Frontal cortex (tissue), 4 donors: ENCODE measurements at places on chromosomes 2 and 18. TPM values are rescaled to one million over a fixed set of nuclear protein-coding genes. Genes with fewer than 3 reads are reported as not detected.
A peak's percentile ranks its signal among the peaks of the same experiment; 100 is the strongest.

DNA sequence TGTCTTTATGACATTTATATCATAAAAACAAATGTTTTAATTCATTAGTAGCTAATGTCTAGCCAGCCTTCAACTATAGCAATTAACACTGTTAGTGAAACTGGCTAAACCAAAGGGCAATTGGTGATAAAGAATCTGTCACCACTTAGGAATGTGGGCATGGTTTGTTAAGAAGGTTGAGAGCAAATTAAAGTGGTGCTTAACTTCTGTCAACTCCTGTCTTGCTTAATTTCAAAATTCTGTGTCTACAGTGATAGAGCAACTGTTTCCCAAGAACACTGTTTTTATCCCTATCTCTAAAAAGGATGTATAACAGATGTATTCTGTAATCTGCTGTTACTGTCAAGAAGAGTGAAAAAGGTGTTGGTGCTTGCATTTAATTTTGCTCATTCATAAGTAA is 36.5 kb downstream of the CFAP36 start:
- no peak for DNase-seq

GRCh38 chr18:8296886-8297616 is 312.2 kb upstream of the RAB12 start:
- DNase-seq, result no peak

HRH4 gene
- total RNA-seq, result not detected

FSIP2 gene
- 2.0 TPM for total RNA-seq

IL1R1 gene
- 0.41 TPM for total RNA-seq

UBXN2A gene
- total RNA-seq, result 64.8 TPM

DNA sequence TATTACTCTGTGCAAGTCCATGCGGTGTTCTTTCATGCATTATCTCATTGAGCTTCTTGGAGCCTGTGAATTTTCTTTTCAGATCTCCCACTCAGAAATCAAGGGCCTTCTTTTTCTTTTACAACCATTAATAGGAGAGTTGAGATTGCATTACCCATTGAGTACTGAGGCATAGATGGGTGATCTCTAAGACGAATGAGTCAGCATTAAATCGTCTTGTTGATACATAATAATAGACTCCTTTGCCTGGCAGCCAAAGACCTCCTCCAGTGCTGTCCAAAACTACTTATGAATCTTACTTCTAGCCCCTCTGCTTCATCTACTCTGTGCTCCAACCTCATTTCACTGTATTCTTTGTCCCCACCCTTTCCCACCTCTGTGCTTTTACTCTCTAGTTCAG is 180.5 kb downstream of the AGPS start:
- no peak for DNase-seq

DUSP19 gene
- 14.7 TPM for total RNA-seq

GRCh38 chr18:37476611-37477295 is 88.8 kb downstream of the CELF4 start:
- no peak for DNase-seq

ERFE gene
- 0.82 TPM for total RNA-seq

DNA sequence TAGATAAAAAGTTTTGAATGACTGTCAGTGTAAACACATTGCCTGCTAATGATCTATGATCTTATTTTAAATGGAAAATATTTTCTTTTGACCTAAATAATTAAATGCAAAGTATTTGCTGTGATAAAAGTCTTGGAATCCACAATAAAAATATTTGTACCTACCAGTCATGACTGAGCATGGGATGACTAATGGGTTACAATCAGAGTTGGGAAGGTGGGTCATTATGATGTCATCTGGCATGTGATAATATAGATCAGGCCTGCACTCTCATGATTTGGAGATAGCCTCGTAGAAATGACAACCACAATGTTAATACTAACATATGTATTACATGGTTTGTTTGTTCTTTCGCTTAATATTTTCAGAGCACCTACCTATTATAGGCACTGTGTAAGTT is 848.8 kb upstream of the KLHL29 start:
- DNase-seq, result no peak

OR6B3 gene
- total RNA-seq, result not detected

GRCh38 chr2:100546469-100546868 is 16.3 kb upstream of the PDCL3 start:
- no peak for DNase-seq

ASAP2 gene
- 32.2 TPM for total RNA-seq

GRCh38 chr2:70835643-70836042 is at the start of gene CD207:
CD207 (minus strand) TSS chr2:70835816; CDS start chr2:70835776, 40 bp downstream.
- no peak for DNase-seq

DNA sequence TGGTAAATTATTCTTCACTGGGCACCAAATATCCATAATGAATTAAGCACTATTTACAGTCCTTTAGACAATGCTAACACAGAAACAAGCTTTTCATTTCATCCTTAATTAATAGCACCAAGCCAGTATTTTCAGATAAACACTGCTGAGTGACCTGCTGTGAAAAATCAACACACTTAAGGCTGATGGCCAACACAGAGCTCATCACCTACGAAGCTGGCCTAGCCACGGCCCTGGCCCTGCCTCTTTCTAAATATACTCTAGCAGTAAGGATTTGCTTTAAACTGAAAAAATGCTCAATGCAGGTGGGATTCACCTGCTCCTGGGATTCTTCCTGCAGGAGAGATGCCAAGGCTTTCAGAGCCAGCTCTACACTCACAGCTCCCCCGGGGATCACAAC is 18.4 kb downstream of the CYB5A start:
- DNase-seq, result no peak

DNA sequence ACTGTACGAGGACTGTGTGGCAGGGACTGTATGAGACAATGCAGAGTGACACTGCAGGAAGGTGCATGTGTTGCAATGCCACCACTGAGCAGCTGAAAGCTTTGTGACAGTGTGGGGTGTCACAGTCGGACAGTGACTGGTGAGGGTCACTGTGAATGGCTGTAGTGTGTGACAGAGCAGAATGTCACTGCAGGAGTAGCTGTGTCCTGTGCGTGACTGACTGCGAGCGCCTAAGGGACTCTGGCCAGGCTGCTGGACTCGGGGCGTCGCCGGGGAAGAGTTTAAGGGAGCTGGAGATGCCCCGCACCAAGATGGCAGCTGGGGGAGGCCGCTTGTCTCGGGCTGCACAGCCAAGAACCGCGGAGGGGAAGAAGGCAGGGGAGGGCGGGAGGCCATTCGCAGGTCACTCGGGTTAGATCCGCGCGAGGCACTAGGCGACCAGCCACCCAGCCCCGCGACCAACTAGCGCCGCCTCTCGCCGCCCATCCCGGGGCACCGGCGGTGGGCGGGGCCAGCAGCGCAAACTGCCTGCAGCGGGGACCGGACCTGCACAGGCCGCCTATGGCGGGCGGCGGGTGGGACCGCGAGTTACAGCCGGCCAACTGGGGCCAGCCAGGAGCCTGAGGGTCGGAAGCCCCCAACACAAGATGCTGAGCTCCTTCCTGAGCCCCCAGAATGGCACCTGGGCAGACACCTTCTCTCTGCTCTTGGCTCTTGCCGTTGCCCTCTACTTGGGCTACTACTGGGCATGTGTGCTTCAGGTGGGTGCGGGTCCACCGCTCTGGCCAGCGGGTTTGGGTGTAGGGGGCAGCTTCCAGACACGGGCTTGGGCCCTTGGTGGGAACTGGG is at the start of gene ABHD1:
TSS of gene ABHD1 (plus strand) at position 514 of the 849 bp plus-strand sequence. CDS start at position 648, 134 bp downstream.
- peak; percentile 76 for DNase-seq

RMND5A gene
- 64.0 TPM for total RNA-seq

CD8B gene
- total RNA-seq, result not detected

POTEI gene
- under 0.01 TPM for total RNA-seq

DNA sequence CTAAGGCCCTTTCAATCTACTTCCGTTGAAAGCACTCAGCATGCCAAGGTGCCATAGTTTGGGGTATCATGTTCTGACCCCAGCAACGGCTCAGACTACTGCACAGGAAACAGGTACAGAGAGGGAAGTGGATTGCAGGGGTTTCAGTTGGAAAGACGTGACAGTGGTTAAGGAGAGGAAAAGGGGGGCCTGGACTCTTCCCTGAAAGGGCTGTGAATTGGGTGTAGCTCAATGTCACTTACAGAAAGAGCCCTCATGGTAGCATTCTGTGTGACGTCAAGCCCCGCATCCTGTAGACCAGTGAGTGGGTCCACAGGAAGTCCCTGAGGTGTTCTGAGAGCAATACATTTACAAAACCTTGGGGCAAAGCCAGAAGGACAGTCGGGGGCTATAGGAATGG is 121.5 kb upstream of the GYPC start:
- no peak for DNase-seq

ASIC4 gene
- 2.9 TPM for total RNA-seq

DNA sequence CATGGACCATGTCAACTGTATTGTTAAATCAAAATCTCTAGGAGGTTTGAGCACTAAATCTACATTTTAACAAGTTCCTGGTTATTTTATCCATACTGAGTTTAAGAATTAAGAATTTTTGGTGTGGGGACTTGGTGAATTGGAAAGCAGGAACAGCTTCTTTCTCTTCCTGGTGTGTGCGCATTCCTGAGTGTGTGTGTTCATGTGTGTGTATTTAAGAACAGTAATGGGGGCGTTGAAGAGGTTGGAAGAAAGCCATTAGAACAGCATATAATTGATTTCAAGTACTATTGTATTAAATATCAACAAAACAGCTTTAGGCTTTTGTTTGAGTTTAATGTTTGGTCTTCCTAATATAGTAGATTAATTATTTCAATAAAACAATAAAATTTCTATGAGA is 801.3 kb upstream of the ID2 start:
- no peak for DNase-seq

DNA sequence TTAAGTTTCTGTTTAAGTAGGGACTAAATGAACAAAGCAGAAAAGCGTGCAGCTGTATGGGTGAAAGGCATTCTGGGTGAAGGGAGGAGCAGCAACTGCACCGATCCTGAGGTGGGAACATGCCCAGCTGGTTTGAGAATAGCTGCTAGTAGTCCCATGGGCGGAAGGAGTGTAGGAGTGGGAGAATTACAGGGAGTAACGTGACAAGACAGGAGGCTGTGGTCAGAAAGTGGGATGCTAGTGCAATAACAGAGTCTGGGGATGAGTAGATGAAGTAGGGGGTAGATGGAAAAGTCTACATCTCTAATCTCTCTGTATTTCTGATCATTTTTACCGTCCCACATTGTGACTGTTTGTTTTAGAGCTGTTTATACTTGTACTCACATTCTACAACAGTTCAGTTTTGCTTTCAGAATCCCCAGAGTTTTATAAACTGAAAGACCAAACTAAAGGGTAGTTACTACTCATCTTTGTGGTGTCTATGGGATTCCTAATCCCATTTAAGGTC is 118.9 kb downstream of the LCLAT1 start:
- DNase-seq, result no peak

DNA sequence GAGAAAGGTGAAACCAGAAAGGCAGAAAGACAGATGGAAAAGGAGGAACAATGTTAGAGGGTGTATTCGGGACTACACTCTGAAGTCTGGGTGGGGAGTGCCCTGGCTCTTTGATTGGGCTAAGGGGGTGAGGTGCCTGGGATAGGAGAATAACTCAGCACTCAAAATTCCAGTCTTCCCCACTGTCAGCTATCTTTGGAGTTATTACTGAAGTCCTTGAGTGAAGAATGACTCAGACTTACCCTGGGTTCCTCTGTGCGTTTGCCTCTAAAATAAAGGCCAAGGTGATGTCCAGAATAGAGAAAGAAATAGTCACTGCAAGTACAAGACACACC is 151.8 kb upstream of the SERPINE2 start:
- no peak for DNase-seq
